ENCODE measurements at places on chromosomes 1 and 21. TPM values are rescaled to one million over a fixed set of nuclear protein-coding genes. Genes with fewer than 3 reads are reported as not detected.

DNA sequence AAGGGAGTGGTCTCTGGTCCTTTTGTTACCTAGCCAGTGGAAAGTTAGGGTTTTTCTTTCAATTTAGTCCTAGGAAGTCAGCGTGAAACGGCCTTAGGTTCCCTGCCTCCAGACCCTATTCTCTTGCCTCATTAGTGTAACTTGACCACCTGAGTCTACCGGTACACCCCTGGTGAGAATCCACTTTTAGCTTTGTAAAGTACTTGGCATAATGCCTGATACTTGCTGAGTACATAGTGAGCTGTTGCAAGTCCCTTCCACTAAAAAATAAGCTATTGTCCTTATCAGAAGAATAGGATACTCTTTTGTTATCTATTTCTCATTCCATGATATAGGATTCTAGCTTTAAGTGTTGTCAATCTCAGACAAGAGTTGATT, 228.8 kb downstream of the ST6GALNAC3 start:
- DNase-seq, result no peak

GRCh38 chr1:159123587-159123986, 47.0 kb upstream of the AIM2 start:
- DNase-seq, result no peak

The SERPINC1 gene
- 0.20 TPM for polyA plus RNA-seq

The CELA2A gene
- not detected for polyA plus RNA-seq

The STUM gene
- 0.48 TPM for polyA plus RNA-seq

The PERM1 gene
- 55.1 TPM for polyA plus RNA-seq

The AGO3 gene
- polyA plus RNA-seq, result 2.2 TPM

All from heart right ventricle (tissue), 16 donors.